ENCODE measurements at places on chromosomes 6 and 20.

- DNase-seq = no peak
Observed at GRCh38 chr6:155771822-155772221, 316.2 kb upstream of the NOX3 start.

DNA sequence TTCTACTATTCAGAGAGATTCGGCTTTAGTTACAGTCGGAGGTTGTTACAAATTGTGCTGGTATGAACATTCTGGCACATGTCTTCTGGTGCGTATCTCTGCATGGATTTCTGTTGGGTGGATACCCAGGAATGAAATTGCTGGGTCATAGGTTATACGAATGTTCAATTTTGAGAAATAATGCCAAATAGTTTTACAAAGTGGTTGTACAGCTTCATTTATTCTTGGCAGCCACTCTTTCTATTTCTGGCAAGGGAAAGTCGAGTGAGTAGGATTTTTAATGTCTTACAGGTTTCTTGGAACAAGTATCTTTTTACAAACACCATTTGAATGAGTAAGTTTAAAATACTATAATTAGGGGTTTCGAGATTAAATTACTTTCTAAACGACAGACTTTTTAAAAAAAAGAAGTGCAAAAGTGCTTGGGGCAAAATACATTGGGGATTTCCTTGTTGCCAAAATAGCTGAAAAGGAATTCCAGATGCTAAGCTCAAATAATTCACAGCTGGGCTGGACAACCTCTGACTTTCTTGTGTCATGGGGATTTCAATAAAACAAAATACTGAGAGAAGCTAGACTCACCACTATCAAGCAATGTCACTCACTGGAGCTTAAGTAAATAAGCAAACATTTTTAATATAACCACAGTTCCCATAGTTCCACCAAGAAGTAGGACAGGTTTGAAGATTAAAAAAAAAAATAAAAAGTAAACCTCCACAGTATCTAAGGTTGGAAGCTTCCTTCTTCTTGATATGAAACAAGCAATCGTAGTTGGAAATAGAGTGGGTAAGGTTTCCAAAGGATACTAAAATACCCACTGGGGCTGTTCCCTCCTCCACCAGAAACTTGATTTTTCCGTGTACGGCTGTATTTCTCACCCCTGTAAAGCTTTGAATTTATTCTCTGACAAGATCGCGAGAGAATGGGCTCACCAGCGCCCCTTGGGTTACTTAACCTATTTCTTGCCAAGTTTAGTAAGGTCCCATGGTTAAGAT is 21.6 kb upstream of the GFOD1 start:
- DNase-seq = no peak

DNA sequence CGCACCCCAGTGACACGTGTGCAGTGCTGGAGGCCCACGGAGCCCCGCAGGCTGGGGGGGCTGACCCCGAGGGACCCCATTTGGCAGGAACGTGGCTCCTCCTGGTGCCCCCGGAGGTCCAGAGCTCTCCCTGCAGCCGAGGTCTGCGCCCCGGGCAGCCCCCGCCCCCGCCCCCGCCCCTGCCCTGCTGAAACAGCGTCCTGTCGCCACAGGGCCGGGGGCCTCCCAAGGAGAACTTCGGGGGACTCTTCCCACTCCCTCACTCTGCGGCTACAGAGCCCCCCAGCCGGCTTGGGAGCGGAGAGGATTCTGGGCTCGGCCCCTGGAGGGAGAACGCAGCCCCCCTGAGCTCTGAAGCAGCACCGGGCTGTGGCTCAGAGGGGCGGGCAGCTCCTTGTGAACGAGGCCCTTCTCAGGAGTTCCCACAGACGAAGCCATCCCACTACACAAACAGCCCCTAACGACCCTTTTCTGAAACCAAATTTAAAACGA is 115.2 kb downstream of the DLL1 start:
- DNase-seq = no peak

GRCh38 chr6:77273929-77274328 is 189.4 kb downstream of the HTR1B start:
- no peak for DNase-seq

- no peak for DNase-seq
Observed at GRCh38 chr6:11987386-11987785, 24.7 kb upstream of the HIVEP1 start.

All from putamen (tissue), 1 donor.